Stimulated activated CD8-positive, alpha-beta memory T cell treated with anti-CD3 and anti-CD28 coated beads, Interleukin-4, amount 100 ng/mL, for 4 hours (primary cell): ENCODE measurements at places on chromosomes 5 and 9.
A peak's percentile ranks its signal among the peaks of the same experiment; 100 is the strongest.

- no peak for DNase-seq
Observed at GRCh38 chr5:126597156-126597555, 2.1 kb upstream of the ALDH7A1 start.

DNA sequence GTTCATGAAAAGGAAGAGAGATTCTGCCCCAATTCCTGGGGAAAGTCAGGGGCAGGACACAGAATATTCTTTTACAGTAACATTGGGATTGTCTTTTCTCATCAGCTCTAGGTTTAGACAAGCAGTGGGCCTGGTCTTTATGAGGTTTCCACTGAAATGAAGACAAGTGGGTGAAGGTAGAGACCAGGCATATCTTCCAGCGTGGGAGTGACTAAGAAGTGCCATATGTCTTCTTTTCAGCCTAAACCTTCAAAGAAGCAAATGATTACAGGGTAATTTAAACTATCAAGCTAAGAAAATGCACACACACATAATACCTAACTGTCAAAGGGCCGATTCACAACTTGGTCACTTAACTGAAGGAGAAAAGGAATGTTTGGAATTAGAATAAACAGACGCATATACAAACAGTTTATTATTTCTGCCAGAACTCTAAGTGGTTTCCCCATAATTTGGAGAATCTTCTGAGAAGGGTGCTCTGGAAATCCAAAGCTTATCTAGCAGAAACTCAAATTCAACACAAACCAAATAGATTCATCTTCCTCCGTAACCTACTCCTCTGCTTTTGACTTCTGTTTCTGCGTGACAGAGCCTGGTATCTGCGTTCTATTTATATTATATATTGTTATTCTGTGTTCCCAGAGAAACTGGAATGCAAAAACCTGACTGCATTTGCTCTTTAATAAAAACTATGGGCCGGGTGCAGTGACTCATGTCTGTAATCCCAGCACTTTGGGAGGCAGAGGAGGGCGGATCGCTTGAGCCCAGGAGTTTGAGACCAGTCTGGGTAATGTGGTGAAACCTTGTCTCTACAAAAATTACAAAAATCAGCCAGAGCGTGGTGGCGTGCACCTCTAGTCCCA lies 22.0 kb upstream of the TEK start:
- no peak for DNase-seq

DNA sequence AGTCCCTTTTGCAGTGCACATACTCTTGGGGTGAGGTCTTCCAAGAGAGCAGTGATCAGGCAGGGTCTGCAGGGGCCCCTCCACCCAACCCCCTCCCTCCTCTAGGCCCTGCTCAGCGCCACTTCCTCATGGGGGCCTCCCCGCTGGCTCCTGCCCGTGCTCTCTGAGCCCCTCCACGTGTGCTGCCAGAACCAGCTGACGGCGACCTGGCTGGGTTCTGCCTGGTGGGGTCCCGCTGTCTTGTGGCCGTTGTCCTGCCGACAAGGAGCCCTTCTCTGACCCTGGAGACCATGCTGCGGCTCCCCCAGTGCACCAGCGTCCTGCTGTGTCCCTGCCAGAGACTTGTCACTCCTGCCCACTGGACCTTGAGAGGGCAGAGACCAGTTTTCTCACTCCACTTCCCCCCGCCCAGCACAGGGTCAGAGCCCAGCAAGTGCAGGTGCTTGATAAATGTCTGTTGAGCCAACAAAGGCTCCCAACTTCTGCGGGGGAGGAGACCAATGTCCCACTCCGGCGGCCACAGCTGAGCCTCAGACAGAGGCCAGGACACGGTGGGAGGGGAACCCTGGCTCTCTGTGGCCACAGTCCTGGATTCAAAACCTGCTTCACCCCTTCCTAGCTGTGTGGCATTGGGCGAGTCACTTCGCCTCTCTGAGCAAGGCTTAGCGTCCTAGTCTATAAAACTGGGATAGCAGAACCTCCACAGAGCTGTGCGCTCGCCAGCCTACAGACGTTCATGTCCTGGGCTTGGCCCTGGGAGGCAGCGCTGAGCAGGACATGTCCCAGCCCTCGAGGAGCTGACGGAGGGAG lies 24.8 kb downstream of the SARDH start:
- DNase-seq = no peak

- no peak for DNase-seq
Observed at GRCh38 chr5:173317091-173317730, 11.0 kb downstream of the STC2 start.

GRCh38 chr9:35689542-35690293 lies at the start of gene TPM2:
TSS of gene TPM2 (minus strand) at chr9:35689925. CDS start at chr9:35689817, 108 bp downstream.
- no peak for DNase-seq

DNA sequence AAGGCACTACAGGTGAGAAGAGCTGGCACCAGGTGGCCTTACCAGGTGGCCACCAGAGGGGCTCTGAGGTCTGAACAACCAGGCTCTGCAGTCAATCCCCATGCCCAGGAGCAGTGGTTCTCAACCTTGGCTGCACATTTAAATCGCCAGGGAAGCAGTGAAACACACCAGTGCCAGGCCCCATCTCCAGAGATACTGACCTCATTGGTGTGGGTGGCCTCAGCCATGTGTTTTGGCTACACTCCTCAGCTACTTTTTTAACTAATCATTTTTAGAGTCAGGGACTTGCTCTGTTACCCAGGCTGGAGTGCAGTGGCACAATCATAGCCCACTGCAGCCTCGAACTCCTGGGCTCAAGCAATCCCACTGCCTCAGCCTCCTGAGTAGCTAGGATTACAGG lies 56.0 kb downstream of the GABBR2 start:
- DNase-seq = no peak

DNA sequence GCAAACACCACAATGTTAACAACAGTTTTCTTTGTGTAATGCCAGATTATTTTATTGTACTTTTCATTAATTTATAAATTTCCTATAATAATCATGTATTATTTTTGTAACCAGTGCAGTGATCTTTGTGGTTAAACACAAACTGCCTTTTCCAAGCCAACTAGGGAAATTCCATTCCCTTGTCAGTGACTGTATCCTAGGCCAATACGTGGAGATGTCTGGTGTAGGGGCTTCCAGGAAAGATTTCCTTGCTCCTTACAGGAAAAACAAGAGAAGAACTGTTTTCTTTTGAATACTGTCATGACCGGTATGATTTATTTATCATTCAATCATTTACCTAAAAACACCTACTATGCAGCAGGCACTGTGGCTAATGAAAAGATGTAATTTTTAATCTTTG lies 31.4 kb downstream of the FANCC start:
- DNase-seq = no peak

DNA sequence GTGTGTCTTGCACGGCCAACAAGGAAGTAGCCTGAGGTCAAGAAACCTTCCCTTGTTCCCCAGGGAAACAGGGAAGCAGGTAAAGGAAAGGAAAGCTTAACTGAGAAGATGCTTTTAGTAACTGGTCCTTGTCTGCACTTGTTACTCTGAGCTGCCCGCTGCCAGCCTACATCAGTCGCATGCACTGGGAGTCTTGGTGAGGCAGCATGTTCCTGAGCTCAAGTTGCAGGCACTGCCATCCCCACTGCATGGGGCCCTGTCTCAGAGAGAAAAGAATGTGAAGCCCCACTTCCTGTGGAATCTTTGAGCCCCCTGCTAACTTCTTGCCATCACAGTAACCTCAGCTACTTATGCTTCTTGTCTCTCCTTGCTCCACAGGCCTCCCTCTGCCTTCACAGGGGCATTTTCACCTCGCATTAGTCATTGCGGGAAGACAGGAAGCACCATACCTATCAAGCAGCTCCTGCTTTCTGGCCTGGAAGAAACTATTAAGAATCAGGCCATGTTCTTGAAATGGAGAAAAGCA lies 344.1 kb upstream of the ADAMTSL1 start:
- no peak for DNase-seq

DNA sequence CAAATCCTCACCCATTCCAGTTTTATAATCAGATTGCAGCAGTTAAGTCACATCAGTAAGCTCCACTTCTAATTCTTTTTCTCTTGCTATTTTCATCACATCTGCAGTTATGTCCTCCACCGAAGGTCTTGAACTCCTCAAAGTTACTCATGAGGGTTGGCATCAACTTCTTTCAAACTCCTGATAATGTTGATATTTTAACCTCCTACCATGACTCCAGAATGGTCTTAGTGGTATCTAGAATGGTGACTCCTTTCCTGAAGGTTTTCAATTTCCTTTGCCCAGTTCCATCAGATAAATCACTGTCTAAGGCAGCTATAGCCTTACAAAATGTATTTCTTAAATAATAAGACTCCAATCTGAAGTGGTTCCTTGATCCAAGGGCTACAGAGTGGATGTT lies 53.8 kb upstream of the EDIL3 start:
- no peak for DNase-seq

- DNase-seq = peak; percentile 12
Observed at GRCh38 chr5:75023368-75024159, 28.8 kb downstream of the GCNT4 start.

DNA sequence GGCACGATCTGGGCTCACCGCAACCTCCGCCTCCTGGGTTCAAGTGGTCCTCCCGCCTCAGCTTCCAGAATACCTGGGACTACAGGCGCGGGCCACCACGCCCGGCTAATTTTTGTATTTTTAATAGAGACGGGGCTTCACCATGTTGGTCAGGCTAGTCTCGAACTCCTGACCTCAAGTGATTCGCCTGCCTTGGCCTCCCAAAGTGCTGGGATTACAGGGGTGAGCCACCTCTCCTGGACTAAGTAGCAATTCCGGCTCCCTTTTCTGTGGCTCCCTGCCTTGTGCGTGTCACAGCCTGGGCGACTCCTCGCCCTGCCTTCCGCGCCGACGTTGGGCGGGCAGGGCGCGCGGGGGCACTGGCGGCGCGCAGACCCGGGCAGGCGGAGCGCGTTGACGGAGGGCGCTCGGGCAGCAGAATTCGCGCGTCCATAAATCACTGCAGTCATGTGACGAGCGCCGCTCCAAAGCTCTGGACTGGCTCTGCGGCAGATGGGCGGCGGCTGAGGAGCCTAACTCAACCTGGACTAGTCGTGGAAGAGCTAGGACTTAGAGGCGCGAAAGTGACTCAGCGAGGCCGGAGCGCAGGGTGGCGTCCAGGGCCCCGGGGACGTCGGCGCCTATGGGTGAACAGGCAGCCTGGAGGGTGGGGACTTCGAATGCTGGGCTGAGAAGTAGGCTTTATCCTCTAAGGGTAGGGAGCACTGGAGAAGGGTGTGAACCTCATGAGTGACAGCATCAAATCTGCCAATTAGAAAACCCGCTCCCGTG lies 1.4 kb upstream of the CIZ1 start:
- DNase-seq = no peak

- DNase-seq = no peak
Observed at GRCh38 chr9:103625161-103625804, 468.8 kb upstream of the SMC2 start.

- no peak for DNase-seq
Observed at GRCh38 chr5:152329207-152329606, 75.9 kb downstream of the NMUR2 start.

GRCh38 chr9:109017061-109017460 lies 3.8 kb upstream of the CTNNAL1 start:
- no peak for DNase-seq

- no peak for DNase-seq
Observed at GRCh38 chr9:69715096-69715495, 42.9 kb upstream of the APBA1 start.

GRCh38 chr5:163379298-163380155 lies 57.9 kb upstream of the CCNG1 start:
- no peak for DNase-seq

GRCh38 chr5:94891972-94892371 lies 273.5 kb downstream of the SLF1 start:
- DNase-seq = no peak

DNA sequence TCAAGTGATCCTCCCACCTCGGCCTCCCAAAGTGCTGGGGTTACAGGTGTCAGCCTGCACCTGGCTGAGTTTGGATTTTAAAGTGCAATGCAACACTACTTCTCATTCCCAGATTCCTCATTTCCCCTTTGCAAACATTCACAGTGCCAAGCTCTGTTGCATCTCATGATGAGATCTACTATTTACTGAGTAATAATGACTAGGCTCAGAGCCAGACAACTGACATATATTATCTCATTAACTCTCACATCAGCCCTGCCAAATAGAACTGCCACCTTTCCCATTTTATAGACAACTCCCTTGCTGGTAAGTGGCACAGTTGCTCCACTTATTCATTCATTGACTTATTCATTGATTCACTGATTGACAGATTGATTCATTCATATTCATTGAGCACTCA lies 7.0 kb downstream of the PDE6A start:
- no peak for DNase-seq

- DNase-seq = no peak
Observed at GRCh38 chr9:14304259-14304658, 9.7 kb downstream of the NFIB start.

- no peak for DNase-seq
Observed at GRCh38 chr5:156476678-156477077, 149.7 kb downstream of the SGCD start.

GRCh38 chr5:126641387-126641786 lies 40.6 kb downstream of the PHAX start:
- no peak for DNase-seq

DNA sequence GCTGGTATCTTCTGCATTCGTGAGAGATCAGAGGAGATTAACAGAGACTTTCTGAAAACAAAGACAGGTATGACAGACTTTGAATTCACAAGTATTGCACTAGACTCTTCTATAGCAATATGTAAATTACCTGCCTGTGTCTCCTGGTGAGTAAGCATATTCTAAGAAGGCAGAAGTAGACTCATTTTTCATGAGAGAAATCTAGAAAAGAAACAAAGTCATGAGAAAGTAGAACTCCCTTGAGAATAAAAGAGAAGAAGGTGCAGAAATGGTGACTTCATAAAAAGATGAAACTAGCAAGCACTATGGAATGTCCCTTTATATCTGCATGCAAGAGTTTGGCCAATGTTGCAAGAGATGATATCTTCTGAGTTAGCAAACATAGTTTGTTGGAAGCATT lies 419.8 kb downstream of the DMRT2 start:
- no peak for DNase-seq

GRCh38 chr5:141848744-141849414 lies 29.3 kb downstream of the PCDH1 start:
- no peak for DNase-seq

GRCh38 chr9:68509689-68510088 lies 31.0 kb downstream of the TMEM252 start:
- DNase-seq = no peak

DNA sequence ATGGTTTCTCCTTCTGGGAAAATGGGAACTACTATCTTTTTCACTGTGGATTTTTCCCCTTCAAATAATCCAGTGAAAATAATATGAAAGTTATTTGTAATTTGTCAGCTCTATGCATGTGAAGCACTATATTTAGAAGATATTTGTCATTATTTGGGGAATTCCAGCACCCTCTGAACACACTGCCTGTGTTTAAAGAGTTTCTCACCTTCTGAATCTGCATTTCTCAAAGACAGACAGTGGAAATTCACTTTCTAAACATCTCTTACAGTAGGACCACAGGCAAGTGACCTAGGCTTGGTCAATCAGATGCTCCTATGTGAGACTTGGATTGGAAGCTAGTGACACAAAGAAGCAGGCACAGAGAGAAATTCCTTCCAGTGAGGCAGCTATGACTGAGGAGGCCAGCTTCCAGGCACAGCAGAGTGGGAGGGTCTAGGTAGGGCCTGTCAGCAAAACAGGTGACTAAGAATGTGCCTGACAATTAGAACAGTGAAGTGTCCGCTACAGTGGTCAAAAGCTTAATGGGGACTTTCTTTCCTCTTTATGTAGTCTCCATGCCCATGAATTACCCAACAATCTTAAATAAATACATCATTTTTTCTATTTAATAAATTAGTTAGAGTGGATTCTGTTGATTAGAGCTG lies 167.2 kb downstream of the HMHB1 start:
- DNase-seq = no peak

- no peak for DNase-seq
Observed at GRCh38 chr5:137501846-137502406, 2.8 kb upstream of the SPOCK1 start.

- DNase-seq = no peak
Observed at GRCh38 chr9:89848060-89849040, 243.5 kb downstream of the GADD45G start.
